ENCODE measurements at places on chromosomes 4 and X. TPM values are rescaled to one million over a fixed set of nuclear protein-coding genes. Genes with fewer than 3 reads are reported as not detected.
A peak's percentile ranks its signal among the peaks of the same experiment; 100 is the strongest.

Gene TMPRSS11A
- 0.13 TPM for total RNA-seq

Gene ATXN3L
- not detected for total RNA-seq

Gene PLXNB3
- total RNA-seq, result 18.8 TPM

DNA sequence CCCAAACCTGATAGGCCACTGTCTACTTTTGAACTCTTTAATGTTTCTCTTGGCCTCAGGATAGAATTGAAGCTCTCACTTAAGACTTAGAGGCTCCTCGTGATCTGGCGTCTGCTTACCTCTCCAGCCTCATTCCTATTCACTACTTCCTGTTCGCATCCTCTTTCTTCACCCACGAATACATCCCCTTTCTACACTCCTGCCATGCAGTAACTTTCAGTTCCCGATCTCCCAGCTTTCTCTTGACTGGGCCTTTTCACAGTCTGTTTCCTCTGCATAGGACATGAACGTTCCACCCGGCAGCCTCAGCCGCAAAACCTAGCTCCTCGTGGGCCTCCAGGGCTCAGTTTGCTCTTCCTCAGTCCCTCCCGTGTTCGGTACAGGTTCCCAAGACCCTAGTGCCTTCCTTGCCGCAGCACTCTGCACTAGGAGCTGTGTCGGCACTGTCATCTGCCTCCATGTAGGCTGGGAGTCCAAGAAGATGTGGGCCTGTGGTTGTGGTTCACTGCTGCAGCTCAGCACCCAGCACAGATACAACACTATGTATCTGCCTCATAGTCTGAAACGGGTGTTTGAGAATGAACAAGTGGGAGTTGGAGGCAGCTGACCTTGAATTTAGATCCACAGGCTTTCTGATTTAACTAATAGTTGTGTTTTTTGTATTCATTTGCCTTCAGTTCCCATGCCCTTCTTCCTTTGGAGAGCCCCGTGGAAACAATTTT lies 15.8 kb downstream of the RPL39 start:
- peak; percentile 34 for ATAC-seq

DNA sequence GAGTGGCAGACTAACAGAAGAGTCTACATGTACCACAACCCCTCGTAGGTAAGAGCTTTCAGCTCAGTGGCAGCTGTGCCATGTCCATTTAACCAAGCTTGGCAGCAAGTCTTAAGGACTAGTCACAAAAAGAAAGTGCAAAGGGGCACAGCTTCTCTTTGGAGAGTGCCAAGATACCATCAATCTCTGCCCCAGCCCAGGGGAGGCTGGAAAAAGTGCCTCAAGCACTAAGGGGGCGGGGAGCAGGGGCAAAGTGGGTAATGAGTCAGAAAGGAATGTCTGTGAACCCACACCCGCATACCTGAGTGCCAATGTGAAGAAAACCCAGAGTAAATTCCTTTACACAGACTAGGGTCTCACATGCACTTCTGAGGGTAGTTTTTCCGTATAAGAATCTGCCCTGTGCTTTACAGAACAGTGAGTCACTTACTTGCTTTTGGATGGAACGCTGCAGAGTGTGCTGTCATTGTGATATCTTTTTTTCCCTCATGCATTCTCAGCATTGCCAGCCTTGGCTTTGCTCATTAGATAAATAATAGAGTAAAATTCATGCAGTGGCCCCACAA lies 219.8 kb downstream of the ZNF674 start:
- no peak for ATAC-seq

- no peak for ATAC-seq
Observed at GRCh38 chr4:139686130-139686529, 20.5 kb downstream of the MGST2 start.

DNA sequence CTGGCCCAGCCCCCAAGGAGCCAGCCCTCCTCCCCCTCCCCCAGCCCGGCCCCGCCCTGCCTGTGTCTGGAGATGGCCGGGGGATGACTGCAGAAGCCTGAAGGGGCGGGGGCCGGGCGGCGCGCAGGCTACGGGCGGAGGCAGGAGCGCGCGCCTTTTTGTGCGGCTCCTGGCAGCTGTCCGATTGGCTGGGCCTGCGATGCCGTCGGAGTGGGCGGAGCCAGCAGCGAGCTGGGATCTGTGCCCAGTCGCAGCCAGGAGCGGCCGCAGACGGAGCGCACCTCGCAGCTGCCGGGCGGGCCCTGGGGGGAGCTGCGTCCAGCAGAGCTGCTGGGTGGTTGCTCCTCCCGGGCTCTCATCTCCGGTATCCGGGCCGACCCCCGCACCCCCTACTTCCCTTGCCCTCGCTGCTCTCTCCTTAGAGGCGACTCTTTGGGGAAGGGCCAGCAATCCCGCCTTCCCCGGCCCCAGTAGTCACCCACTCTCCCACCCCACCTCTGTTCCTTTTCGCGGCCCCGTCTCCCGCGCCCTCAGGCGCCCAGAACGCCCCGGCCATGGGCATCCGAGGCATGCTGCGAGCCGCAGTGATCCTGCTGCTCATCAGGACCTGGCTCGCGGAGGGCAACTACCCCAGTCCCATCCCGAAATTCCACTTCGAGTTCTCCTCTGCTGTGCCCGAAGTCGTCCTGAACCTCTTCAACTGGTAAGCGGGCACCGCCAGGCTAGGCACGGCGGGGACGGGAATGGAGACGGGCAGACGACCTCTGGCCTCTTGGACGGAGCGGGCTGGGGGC lies at the start of gene GABRQ:
GABRQ (plus strand) TSS at position 247 of the 794 bp plus-strand sequence; CDS start at position 555, 308 bp downstream.
- ATAC-seq, result no peak

DNA sequence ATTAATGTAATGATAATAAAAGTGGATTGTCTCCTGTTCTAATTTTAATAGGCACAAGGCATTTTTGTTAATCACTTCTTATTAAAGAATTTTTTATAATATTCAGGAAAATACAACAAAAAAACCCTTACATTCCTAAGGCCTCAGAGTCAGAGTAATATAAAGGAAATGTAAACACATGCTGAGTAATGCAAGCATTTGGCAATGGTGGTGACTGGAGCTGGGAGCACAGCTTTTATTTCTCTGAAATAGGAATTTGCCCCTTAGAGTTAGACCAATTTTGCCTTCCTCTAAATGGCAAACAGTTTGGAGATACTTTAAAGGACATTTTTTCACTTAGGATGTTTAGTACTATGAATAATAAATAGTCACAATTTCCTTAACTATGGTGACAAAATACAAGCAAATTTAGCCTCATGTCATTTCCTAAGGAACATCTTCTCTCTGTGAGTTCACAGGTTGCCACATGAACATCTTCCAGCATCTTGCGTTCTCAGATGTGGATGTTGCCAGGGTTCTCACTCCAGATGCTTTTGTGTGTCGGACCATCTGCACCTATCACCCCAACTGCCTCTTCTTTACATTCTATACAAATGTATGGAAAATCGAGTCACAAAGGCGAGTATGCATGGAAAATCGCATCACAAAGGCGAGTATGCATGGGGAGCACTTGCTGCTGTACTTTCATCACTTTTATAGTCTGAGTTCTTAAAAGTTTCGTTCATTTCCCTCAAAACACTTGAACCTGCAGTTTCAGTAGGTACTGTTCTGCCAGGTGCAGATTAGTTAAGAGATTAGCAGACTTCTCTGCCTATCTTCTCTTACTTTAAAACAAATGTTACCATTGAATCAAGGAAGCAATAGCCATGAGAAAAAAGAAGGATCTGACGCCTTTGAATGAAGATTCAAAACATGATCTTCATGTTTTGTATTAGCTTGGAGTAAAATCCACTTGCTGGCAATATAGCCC lies 15.9 kb upstream of the F11 start:
- no peak for ATAC-seq

GRCh38 chr4:77100234-77100633 lies 24.4 kb upstream of the CCNI start:
- no peak for ATAC-seq

GRCh38 chrX:18065956-18066355 lies 154.7 kb downstream of the BEND2 start:
- no peak for ATAC-seq

- no peak for ATAC-seq
Observed at GRCh38 chr4:81179326-81179725, 35.7 kb downstream of the PRKG2 start.

DNA sequence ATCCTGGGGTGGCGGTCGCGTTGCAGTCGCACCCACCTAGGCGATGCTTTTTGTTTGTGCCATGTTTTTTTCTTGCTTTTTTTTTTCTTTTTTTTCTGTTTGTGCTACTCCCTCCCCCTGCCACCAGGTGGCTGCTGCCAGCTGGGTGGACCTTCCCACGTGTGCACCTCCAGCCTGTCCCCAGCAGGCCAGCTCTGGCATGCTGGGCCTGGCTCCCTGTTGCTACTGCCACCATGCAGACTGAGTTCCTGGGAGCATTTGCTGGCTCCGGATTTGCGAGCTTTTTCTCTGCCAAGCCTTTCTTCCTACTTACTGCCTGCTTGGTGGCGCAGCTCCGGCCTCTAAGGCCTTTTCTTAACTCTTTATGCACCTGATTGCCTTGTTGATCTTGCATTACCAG lies 161.2 kb upstream of the WDFY3 start:
- no peak for ATAC-seq

- ATAC-seq, result no peak
Observed at GRCh38 chr4:26058537-26058936, 144.5 kb downstream of the SMIM20 start.

GRCh38 chrX:24025741-24026403 lies 1.1 kb downstream of the KLHL15 start:
- ATAC-seq, result peak; percentile 30

- ATAC-seq, result no peak
Observed at GRCh38 chr4:2865196-2865780, 21.6 kb downstream of the ADD1 start.

- no peak for ATAC-seq
Observed at GRCh38 chrX:3271183-3271833, 75.1 kb downstream of the MXRA5 start.

GRCh38 chr4:34250562-34250961 lies 1993.8 kb downstream of the ARAP2 start:
- no peak for ATAC-seq

Measured in gastroesophageal sphincter (tissue), 4 donors.